ENCODE measurements at places on chromosomes 4 and X.
A peak's percentile ranks its signal among the peaks of the same experiment; 100 is the strongest.

DNA sequence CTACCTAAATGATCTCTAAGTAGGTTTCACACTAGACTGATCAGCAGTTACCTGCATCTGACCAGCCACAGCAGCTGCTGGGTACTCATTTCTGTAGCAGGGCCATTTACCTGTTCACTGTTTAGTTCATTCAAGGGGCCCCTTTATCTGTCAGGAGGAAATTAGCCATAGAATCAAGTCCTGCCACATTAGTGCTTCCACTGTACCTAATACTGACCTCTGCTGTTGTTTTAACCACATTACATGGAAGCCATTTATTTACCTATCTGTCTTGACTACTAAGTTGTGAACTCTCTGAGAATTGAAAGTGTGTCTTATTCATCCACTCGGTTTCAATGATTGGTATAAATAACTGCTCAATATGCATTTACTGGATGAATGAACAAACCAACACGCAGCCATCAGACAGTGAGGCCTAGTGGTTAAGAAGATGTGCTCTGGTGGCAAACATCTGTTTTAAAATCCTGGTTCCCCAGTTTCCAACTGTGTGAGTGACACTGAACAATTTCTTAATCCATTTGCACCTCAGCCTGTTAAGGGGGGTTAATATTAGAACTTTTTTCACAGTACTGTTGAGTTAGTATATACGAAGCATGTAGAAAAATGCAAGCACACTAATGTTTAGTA is 30.0 kb upstream of the ANXA5 start:
- DNase-seq = no peak

DNA sequence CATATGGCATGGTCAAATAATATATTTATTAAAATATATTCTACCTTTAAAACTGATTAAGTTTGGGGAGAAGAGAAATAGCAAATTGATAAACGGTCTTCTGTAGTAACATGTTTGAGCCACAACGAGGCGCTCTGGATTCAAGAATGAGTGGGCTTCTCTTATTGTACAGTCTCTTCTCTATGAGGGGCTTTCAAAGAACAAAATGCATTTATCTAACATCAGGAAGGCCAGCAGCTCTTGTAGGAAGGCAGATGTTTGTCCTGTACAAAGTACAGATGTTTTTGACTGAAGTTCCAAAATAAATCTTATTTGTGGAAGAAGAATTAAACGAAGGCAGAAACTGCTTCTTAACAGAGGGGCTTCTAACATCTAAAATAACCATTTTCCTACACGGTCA is 153.6 kb downstream of the RASL11B start:
- peak; percentile 74 for DNase-seq

DNA sequence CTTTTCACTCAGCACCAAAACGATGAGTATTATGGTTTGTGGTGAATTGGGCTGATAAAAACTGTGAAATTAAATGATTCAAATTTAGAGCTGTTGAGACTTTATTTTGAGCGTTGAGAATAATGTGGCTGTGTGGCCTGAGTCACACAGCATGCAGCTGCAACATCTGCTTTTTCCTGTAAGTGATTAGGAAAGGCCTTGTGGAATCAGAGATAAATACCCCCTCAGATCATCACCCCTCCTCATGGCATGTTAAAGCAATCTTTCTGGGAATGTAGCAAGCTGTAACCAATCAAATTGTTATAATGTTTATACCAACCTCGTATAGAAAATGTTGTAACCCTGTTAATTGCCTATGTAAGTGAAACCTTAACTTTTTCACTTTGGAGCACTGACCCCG is 90.0 kb upstream of the GRPR start:
- no peak for DNase-seq

DNA sequence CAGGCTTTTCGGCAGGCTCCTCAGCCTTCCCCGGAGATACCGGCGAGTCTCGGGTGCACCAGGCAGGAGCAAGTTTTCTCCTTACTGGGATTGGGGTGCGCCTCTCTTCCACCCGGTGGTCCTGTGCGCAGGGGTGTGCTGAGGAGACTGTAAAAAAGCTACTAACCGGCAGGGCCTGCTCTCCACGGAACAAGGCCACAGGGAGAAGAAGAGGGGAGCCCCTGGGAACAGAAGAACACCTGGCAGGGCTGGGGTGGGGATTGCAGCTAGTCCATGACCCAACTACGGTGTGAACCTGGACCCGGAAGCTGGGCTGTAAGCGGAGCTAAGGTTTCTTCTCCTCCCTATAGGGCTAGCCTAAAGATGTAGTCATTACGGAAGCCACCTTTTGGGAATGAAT is 17.7 kb upstream of the ZIC3 start:
- DNase-seq = peak; percentile 62

Data from endodermal cell (in vitro differentiated cells).